Stimulated activated CD8-positive, alpha-beta memory T cell treated with anti-CD3 and anti-CD28 coated beads, Interleukin-15, amount 100 ng/mL, for 48 hours (primary cell): ENCODE measurements at places on chromosomes 16 and 17.

GRCh38 chr16:8569650-8570346 is 20.5 kb downstream of the TMEM114 start:
- DNase-seq: no peak

GRCh38 chr17:57966875-57967274 is 11.7 kb upstream of the CUEDC1 start:
- no peak for DNase-seq

DNA sequence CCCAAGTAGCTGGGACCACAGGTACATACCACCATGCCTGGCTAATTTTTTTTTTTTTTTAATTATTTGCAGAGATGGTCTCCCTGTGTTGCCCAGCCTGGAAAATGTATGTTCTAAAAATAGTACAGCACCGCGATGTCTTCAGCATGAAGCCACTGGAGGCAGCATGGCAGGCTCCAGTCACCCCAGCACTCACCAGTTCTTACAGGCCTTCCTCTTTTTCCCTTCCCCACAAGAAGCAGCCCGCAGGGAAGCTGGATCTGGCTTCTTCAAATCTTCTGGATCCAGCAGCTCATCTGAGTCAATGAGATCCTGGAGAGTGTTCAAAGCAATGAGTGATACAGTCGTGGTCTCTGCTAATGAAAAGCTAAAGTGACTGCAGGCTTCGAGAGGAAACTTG is 16.2 kb downstream of the CIAPIN1 start:
- no peak for DNase-seq

- DNase-seq: no peak
These were observed 2.7 kb upstream of the CES1 start for GRCh38 chr16:55835581-55835980.

DNA sequence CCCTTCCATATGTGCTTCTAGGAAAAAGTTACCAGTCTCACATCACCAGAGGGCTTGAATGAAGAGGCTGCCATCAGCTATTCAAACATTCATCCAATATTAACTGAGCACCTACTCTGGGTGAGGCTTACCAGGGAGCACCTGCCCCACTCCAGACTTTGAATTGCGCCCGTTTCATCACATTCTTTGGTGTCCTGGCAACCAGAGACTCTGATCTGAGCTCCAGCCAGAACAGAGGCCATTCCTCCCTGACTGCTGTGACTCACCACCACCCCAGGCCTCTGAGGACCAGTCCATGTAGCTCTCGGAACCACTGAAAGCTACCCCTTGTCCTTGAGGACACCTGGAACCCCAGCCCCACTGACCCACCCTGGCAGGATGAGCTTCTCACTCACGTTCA is at the start of gene C16orf96:
TSS of gene C16orf96 (plus strand) at position 229 of the 400 bp plus-strand sequence. CDS start at position 379, 150 bp downstream.
- no peak for DNase-seq
